Memory B cell (primary cell): ENCODE measurements at places on chromosomes 16 and 17.
A peak's percentile ranks its signal among the peaks of the same experiment; 100 is the strongest.

DNA sequence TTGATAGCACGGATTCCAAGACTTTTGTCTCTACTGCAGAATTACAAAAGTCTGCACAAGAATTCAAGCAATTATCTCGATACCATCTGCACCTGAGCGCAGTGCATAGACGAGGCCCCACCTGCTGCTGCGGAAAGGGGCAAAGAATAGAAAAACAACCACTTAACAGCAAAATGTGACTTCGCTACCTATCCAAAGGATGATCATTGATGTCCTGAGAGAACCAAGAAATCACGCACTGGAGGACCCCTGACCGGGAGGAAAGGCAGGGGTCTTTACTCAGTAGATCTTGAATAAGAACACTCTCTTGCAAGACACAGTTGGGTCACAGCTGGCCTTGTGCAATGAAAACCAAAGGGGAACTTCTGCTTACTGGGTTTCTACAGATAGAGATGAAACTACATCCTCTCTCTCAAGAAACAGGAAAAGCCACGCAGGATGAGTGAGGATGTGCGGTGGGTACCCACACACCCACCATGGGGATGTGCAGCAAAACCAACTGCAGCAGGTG, 147.4 kb upstream of the RPH3AL start:
- DNase-seq = peak; percentile 8

DNA sequence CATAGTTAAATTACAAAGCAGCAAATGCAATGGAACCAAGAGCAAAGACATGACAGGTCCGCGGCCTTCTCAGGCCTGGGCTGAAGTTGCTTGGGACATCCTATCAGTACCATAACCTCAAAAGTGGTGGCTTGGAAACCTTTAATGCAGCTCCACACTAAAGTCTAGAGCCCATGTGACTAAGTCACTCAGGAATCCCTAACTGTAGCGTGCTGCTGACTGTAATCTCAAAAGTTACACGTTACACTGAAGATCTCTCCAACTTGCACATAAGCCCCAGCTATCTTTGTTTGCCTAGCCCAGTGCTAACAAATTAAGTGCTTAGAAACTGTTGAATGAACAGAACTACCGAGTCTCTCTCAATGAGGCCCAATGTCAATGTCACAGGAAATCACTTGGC, 27.8 kb downstream of the NUP88 start:
- DNase-seq = no peak

GRCh38 chr17:17669580-17670235, 11.6 kb upstream of the RAI1 start:
- no peak for DNase-seq

DNA sequence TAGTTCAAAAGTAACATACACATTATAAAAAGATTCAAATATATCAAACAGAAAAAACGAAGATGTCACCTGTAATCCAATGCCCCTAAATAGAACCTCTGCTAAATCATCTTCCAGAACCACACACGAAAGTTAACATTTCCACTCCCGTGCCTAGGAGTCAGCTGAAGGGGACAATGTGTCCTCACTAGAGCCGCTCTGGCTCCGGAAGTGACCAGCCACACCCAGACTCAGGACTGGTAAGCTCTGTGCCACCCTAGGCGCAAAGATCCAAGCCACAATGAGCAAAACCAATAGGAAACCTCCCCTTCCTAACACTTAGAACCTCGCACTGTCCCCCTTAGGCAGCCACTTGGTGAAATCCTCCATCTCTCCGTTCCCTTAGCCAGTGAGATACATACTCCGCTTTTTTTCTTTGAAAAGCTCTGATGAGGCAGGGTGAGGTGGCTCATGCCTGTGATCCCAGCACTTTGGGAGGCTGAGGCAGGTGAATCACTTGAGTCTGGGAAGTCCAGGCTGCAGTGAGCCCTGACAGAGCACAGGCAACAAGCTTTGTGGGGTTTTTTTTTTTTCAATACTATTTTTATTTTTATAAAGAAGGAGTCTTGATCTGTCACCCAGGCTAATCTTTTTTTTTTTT, 11.8 kb downstream of the CTRB1 start:
- DNase-seq = no peak

GRCh38 chr17:58047376-58048150, 35.7 kb upstream of the DYNLL2 start:
- DNase-seq = no peak

DNA sequence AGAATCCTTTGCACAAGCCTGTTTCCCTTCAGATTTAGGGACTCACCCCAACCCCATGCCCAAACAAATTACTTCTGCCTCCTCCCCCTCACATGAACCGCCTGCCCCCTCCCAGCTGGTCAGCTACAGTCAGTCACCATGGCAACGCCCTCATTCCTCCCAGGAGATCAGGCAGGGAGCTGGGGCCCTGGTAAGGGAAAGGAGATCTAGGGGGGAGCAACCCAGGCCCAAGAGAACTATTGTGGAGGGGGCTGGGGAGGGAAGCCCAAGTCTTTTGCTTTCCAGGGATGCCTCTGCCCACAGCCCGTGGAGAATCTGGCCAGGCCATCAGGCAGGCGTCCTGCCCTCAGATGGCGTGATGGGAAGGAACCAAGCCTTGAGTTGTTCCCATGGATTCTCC, 2.8 kb downstream of the FAM171A2 start:
- no peak for DNase-seq

DNA sequence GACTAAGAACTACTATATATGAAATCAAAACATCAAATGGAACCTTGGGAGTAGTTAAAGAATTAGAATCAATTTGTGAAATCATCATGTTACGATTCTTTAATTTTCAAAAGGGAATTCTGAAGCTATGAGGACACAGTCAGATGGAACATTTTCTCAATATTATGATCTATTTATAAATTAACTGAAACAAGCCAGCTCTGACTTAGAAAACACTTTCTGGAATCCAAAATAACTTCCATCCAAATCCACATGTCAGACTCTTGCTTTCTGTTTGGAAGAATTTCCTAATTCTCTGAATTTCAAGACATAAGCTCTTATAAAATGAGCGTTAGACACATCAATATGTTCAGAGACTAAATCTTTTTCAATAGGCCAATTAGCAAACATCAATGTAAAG, 737.7 kb upstream of the SOX9 start:
- no peak for DNase-seq

GRCh38 chr16:22232277-22233036, 26.4 kb downstream of the EEF2K start:
- no peak for DNase-seq

- DNase-seq = no peak
Measured at GRCh38 chr16:88067530-88068411, 116.5 kb downstream of the BANP start.

DNA sequence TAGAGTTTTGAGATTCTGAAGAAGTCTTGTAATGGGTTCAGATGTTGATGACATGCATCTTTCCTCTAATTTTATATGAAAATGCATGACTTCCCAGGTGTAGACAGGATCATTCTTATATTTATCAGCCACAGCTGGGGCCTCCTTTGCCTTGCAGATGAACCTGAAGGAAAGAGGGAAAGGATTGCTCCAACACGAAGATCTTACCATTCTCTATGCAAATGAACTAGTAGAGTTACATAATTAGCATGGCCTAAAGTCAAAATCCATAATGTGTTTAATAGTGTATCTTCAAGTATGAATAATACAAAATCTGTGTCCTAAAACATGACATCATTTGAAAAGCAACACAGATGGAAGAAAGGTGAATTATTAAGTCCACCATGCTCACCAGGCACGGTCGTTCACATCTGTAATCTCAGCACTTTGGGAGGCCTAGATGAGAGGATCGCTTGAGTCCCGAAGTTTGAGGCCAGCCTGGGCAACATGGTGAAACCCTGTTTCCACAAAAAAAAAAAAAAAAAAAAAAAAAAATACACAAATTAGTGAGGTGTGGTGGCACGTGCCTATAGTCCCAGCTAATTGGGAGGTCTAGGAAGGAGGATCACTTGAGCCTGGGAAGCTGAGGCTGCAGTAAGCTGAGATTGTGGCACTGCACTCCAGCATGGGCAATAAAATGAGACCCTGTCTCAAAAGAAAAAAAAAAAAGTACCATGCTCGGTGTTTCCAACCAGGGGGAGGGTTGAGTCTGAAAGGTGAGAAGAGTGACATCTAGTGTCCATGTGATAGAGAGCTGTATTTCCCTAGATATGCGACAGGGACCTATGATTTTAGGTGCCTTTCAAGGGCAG, 6.3 kb downstream of the VWA3A start:
- no peak for DNase-seq

GRCh38 chr17:19461116-19461515, 50.1 kb downstream of the RNF112 start:
- DNase-seq = no peak

- DNase-seq = no peak
Measured at GRCh38 chr16:55341681-55342080, 17.7 kb downstream of the IRX6 start.

- no peak for DNase-seq
Measured at GRCh38 chr16:77509796-77510195, 75.0 kb upstream of the ADAMTS18 start.

DNA sequence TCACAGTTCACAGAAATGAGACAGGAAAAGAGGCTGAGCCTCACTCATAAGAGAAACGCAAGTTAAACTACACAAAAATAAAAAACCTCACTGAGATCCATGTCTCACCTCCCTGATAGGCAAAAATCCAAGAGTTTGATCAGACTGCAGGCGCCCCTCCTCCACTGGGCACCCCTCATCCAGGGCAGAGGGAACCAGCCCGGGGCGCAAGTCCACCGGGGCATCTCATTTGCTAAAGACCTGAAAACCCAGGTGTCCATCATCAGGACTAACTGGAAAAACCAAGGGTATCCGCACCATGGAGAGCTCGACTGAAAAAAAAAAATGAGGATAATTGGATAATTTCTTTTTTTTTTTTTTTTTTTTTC, 2.6 kb downstream of the HBZ start:
- DNase-seq = no peak

DNA sequence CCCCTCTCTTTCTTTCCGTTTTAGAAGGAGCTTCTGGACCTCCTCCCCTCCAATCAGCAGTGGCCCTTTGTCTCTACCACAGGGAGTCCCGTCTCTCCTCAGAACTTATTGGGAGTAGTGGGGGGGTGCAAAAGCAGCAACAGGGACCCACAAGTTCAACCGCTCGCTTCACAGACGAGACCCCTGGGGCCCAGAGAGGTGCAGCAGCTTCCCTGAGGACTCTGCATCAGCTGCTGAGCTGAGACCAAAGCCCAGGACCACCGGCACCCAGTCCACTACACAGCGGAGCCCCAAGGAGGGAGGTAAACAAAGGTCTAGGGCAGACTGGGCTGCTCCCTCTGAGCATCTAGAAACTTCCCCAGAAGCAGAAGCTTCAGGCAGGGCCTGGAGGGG, 123.9 kb downstream of the SDK2 start:
- no peak for DNase-seq

GRCh38 chr16:67393111-67393787, at the start of gene TPPP3:
Gene TPPP3 (minus strand): TSS chr16:67393498. CDS start chr16:67391111, 2,387 bp downstream.
- DNase-seq = no peak

GRCh38 chr16:23866621-23867020, 30.8 kb downstream of the PRKCB start:
- DNase-seq = no peak

DNA sequence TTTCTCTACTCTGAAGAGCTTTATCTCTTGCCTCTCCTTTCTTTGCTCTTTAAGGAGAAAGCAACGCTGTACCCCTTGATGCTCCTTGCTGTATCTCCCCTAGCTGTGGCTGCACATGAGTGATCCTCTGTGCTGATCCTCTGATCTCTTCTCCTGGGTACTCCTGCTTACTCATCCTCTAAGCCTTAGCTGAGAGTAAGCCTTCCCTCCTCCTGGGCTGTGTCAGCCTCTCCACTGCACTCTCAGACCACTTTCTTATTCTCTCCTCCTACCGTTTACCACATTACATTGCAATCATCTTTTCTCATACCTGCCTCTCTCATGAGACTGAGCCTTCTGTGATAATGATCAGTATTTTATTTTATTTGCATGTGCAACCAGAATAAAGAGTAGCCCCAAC, 25.1 kb downstream of the SOX9 start:
- DNase-seq = no peak

- peak; percentile 49 for DNase-seq
Measured at GRCh38 chr17:76270127-76270592, 5.0 kb downstream of the UBALD2 start.

DNA sequence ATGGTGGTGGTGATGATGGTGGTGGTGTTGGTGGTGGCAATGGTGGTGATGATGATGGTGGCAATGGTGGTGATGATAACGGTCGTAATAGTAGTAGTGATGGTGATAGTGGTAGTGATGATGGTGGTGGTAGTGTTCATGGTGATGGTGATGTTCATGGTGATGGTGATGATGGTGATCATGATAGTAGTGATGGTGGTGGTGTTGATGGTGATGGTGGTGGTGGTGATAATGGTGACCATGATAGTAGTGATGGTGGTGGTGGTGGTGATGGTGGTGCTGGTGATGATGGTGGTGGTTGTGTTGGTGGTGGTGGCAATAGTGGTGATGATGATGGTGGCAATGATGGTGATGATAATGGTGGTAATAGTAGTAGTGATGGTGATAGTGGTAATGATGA, 68.0 kb downstream of the SOX9 start:
- DNase-seq = no peak

GRCh38 chr17:8226536-8227237, 16.3 kb upstream of the AURKB start:
- no peak for DNase-seq

GRCh38 chr17:43665084-43665936, 3.6 kb upstream of the MEOX1 start:
- DNase-seq = no peak

DNA sequence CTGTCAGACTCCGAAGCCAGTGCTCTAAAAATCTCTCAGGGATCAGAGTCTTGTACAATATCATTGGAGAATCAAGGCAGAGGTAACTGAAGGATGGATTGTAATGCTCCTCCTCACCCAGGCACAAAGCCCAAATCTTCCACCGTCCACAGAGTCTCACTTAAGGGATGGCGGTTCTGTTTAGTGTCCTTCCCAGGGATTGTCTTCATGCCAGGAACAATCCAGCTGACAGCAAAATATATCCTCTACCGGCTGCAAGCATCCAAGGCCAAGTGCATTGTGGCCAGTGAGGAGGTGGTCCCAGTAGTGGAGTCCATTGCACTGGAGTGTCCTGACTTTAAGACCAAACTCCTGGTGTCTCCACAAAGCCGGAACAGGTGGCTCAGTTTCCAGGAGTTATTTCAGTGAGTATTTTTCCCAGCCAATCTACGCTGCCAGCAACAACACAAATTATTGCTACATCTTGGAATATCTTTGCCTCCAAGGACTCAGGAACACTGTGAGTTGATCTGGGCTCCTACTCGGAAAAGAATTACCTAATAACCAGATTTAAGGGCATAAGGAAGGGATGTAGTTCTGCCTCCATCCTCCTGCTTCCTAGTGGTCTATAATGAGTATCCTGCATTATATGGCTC, 13.9 kb upstream of the ACSM1 start:
- DNase-seq = no peak

GRCh38 chr16:9092978-9093344, 1.5 kb downstream of the HAPSTR1 start:
- DNase-seq = peak; percentile 14

GRCh38 chr16:82682767-82683166, 56.0 kb downstream of the CDH13 start:
- DNase-seq = no peak

- DNase-seq = no peak
Measured at GRCh38 chr17:80705988-80706387, 161.3 kb downstream of the RPTOR start.

- no peak for DNase-seq
Measured at GRCh38 chr17:2051061-2051932, 3.6 kb upstream of the HIC1 start.

- no peak for DNase-seq
Measured at GRCh38 chr17:60392845-60393702, 1.1 kb upstream of the USP32 start.
